Glutamatergic neuron (in vitro differentiated cells): ENCODE measurements at places on chromosomes 16 and 17. TPM values are rescaled to one million over a fixed set of nuclear protein-coding genes. Genes with fewer than 3 reads are reported as not detected.

The MPP2 gene
- 51.6 TPM for total RNA-seq

GRCh38 chr17:28956112-28956511 lies 4.8 kb upstream of the PHF12 start:
- H3K4me1 ChIP-seq: no peaks in the 10 kb centered on the region
- no peak for DNase-seq
- H3K27ac ChIP-seq: no peak overlapping the region
- H3K27me3 ChIP-seq: peaks cover under 1% of the 10 kb centered on the region
- H3K4me3 ChIP-seq: no peak overlapping the region

DNA sequence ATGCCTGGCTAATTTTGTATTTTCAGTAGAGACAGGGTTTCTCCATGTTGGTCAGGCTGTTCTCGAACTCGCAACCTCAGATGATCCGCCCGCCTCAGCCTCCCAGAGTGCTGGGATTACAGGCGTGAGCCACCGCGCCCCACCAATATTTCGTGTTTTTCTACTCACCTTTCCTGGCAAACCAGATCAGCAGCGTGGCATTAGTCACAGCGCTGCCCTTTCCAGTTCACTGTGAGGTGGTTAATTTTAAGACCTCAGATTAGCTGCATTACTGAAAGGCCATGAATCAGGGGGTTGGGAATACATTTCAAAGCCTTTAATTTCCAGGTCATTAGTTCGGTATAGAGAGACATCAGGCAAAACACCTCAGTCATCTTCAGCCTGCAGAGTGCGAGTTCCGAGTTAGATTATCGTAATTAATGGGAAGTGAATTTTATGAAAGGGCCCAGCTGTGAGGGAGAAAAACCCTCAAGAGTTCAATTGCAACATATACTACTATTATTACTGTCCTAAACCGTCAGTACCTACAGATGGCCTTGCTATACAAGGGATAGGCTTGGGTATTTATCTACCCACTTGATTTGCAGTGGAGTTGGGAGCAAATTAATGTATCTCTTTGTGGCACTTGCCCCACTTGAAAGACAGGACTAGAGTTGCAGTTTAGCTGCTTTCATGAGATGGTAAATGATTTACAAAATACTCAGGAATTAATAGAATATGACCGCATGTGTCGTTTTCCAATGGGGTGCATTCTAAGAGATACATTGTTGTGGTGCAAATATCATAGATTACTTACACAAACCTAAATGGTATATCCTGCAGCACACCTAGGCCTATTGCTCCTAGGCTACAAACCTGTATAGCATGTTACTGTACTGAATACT lies 2.1 kb upstream of the USP32 start:
- H3K36me3 ChIP-seq: no peaks in the 10 kb centered on the region
- no peak overlapping the region for H3K4me3 ChIP-seq
- peaks cover 7% of the 10 kb centered on the region for H3K4me1 ChIP-seq

- peaks cover 4% of the 10 kb centered on the region for H3K4me1 ChIP-seq
- no peak for DNase-seq
- no peak overlapping the region for H3K4me3 ChIP-seq
- H3K27ac ChIP-seq: no peak overlapping the region
Observed at GRCh38 chr17:43217614-43218087, 6.0 kb downstream of the TMEM106A start.

- peaks cover 9% of the 10 kb centered on the region for H3K27me3 ChIP-seq
- peak within 1 kb of the TSS; percentile 93 for H3K27ac ChIP-seq
- peaks cover 8% of the 10 kb centered on the region for H3K4me1 ChIP-seq
- H3K4me3 ChIP-seq: peak within 1 kb of the TSS; percentile 90
- H3K36me3 ChIP-seq: no peaks in the 10 kb centered on the region
Observed at GRCh38 chr16:397135-397661, at the start of gene NME4. TSS of gene NME4 (plus strand) at chr16:397199. CDS start at chr16:397223, 24 bp downstream.
